Panc1 (cell line): ENCODE measurements at places on chromosomes 16 and 17. TPM values are rescaled to one million over a fixed set of nuclear protein-coding genes. Genes with fewer than 3 reads are reported as not detected.

The PYY gene
- not detected for total RNA-seq

The TBKBP1 gene
- total RNA-seq = 12.0 TPM

The SMIM36 gene
- not detected for total RNA-seq

The PSMC5 gene
- total RNA-seq = 145 TPM

The OR1F1 gene
- total RNA-seq = 0.26 TPM

The CHD9NB gene
- total RNA-seq = 0.64 TPM

The TP53TG3F gene
- total RNA-seq = 0.54 TPM

The NOG gene
- 9.2 TPM for total RNA-seq

The SULT1A1 gene
- 1.5 TPM for total RNA-seq

The VAT1L gene
- total RNA-seq = not detected

The TP53TG3D gene
- total RNA-seq = 1.6 TPM

The TBC1D3D gene
- total RNA-seq = not detected

The C16orf74 gene
- total RNA-seq = 1.5 TPM

The SERPINF2 gene
- 0.77 TPM for total RNA-seq

The IRF8 gene
- total RNA-seq = 0.62 TPM

The MYH2 gene
- total RNA-seq = not detected

The GLIS2 gene
- 87.3 TPM for total RNA-seq

The RCVRN gene
- not detected for total RNA-seq

The AANAT gene
- not detected for total RNA-seq

The RNF222 gene
- not detected for total RNA-seq

The SCIMP gene
- total RNA-seq = not detected

The BAHCC1 gene
- 77.4 TPM for total RNA-seq

The HAS3 gene
- total RNA-seq = 6.9 TPM

The ADCY9 gene
- 29.8 TPM for total RNA-seq

The ABI3 gene
- not detected for total RNA-seq

The SHISA9 gene
- total RNA-seq = 0.10 TPM

The GAST gene
- not detected for total RNA-seq

The NUFIP2 gene
- total RNA-seq = 106 TPM

The CLUH gene
- 119 TPM for total RNA-seq

The KRTAP2-2 gene
- not detected for total RNA-seq

The MYH1 gene
- total RNA-seq = not detected

The TBC1D3 gene
- total RNA-seq = not detected

The NPIPB9 gene
- total RNA-seq = 0.90 TPM

The KRTAP3-1 gene
- total RNA-seq = not detected

The CCL7 gene
- 0.31 TPM for total RNA-seq

The KRTAP4-6 gene
- not detected for total RNA-seq
